ENCODE measurements at places on chromosomes 3 and 15.
A peak's percentile ranks its signal among the peaks of the same experiment; 100 is the strongest.

DNA sequence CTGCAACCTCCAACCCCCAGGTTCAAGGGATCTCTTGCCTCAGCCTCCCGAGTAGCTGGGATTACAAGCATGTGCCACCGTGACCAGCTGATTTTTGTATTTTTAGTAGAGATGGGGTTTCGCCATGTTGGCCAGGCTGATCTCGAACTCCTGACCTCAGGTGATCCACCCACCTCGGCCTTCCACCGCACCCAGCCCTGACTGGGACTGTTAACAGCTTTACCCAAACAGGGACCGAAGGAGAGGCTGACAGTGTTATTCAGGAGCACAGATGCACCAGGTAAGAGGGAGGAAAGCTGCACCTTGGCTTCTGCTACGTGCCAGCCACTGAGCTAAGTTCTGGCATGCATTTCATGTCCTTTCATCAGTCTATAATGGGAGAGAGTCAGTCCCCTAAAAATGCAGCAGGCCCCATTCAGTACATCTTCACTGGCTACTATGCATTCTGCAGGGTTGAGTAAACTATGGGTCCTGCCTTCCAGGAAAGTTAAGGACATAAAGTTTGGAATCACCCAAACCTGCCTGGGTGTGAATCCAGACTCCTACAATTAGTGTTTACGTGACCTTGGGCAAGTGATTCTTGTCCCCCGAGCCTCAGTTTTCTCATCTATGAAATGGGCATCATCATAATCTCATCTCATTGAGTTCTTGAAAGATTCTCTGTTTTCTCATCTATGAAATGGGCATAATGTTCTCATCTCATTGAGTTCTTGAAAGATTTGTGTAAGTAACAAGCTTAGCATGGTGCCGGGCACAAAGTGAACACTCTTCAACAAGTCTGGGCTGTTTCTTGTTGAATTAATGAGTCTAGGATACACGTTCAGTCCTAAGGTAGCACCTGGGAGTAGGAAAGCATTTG is 82.2 kb downstream of the CPN2 start:
- DNase-seq, result no peak

GRCh38 chr15:65416845-65417416 is 5.8 kb downstream of the IGDCC4 start:
- DNase-seq, result no peak

GRCh38 chr15:88465633-88466224 is 1.5 kb downstream of the MRPL46 start:
- no peak for DNase-seq

GRCh38 chr3:173826901-173827609 is 429.5 kb downstream of the NLGN1 start:
- no peak for DNase-seq

DNA sequence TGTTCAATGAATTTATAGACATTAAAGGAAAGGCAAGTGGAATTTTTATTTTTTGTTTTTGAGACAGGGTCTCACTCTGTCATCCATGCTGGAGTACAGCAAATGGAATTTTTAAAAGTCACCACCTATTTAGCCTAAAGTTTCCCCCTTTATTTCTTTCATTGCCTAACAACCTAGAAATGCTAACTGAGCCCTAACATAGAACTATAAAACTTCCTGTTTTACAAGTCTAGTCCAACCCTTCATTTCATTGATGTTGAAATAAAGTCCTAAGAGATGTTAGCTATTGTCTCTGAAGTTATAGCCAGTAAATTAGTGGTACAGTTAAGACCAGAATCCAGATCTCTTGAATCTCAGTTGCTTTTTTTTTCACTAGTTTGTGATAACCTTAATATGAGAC is 39.0 kb downstream of the MAPK6 start:
- DNase-seq, result no peak

DNA sequence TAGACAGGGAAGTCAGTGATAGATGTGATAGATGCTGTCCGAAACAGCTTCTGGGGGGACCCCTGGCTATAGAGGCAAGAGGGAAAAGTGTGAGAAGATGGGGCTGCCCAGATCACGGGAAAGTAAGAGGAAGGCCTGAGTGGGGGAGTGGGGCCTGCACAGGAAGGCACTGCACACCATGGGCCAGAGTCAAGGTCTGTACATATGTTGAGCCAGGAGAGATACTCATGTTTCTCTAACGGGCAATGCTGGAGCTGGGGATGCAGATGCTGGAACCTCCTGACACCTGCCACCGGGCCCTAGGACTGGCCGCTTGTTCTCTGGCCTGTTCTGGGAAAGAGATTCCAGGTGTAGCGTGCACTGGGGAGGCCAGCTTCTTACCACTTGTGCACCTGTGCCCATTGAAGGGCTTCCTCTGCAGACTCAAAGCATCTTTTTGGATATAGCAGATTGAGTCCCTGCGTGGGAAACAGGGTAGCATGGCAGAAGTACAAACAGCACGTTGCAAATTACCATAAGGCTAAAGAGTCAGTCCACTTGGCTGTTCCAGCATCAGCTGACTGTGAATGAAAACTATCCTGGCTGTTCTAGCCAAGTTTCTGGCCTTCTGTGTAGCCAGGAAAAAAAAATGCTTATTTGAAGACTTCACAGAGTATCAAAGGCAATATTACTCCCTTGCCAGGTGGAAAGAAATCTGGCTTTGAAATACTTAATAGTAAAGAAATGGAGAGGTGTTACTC is 77.1 kb upstream of the GSK3B start:
- no peak for DNase-seq

GRCh38 chr3:118495206-118495605 is 539.4 kb downstream of the IGSF11 start:
- DNase-seq, result no peak

DNA sequence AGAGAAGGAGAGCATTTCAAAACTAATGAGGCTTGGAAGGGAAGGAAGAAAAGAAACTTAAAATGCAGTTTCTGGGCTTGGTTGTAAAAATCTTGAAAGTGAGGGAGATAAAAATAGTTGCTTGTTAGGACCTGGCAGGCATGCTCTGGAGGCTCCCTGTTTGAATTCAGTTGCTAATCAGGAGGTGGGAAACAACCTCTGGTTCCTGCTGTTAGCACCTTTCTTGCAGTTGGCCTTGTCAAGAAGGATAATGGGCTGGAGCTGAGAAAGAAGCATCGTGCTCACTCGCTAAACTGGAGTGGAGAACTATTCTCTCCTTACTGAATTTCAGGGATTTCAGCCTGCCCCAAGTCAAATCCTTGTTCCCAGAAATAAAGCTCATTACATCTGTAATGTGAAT is 23.4 kb downstream of the SNAPC5 start:
- DNase-seq, result no peak

DNA sequence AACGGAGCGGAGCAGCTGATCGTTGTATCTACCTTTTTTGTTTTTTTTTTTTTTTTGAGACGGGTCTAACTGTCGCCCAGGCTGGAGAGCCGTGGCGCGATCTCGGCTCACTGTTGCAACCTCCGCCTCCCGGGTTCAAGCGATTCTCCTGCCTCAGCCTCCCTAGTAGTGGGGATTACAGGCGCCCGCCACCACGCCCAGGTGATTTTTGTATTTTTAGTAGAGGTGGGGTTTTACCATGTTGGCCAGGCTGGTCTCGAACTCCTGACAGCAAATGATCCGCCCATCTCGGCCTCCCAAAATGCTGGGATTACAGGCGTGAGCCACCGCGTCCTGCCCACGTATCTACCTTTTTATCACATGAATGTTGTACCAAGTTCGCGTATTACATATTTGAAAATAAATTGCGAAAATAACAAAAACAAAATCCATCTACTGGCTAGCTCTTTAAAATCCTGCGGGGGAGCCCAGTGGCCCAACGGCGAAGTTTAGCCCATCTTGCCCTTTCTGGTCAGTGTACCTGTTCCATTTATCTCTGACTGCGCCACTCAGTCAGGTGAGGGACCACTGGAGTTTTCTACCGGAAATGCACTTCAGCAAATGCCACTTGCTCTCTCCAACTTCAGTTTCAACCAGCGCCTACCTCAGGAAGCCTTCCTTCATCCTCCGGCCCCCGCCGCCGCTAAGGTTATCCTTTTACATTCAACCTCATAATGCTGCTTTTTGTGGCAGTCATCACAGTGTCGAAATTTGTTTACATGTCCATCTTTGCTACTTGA is 1.2 kb upstream of the EIF3J start:
- DNase-seq, result peak; percentile 26

- DNase-seq, result no peak
These were observed 24.5 kb upstream of the PSMD6 start for GRCh38 chr3:64047787-64048186.

- no peak for DNase-seq
These were observed 264.2 kb upstream of the ROPN1 start for GRCh38 chr3:124256156-124256555.

DNA sequence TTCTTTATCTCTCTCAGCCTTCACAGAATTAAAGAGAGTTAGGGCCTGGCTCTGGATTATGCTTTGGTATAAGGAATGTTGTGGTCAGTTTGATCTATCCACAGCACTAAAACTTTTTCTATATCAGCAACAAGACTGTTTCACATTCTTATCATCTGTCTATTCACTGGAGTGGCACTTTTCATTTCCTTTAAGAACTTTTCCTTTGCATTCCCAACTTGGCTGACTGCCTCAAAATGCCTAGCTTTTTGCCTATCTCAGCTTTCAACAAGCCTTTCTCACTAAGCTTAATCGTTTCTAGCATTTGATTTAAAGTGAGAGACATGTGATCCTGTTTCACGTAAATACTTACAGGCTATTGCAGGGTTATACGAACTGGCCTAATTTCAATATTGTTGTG is 471.8 kb downstream of the GBE1 start:
- DNase-seq, result no peak

DNA sequence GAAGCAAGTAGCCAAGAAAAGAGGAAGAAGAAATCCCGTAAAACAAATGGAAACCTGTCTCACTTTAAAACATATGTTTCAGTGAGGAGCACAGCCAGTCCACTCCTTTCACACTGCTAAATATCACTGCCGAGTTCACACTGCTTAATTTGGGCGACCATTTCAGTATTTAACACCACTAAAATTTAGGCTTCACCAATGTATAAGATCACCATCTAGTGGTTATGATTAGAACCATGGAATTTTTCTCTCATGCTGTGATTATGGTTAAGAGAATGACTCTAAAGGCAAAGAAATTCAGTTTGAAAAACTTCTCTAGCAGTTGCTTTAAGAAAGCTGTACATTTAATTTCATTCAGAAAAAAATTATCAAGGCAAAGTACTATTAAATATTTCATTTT is 16.6 kb downstream of the SLC4A7 start:
- DNase-seq, result peak; percentile 59

DNA sequence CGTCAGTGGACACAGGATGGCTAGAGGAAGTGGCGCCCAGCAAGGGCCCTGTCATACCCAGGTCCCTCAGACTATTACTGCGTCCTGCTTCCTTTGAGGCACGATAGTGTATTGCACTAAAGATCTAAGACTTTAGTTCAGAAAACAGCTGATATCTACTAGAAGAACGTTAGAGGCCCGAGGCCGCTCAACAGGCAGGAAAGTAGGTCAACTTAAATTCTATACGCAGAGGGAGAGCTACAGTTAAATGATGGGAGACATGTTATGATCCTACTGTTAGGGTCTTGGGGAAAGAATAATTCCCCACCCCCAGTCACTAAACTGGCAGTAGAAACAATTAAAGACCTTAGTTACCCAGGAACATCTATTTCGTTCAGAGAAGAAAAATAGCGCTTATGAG is 317.8 kb downstream of the CHST2 start:
- no peak for DNase-seq

GRCh38 chr3:133703915-133704314 is 42.2 kb upstream of the TOPBP1 start:
- DNase-seq, result no peak

GRCh38 chr3:195899701-195900435 is 8.5 kb downstream of the TNK2 start:
- DNase-seq, result no peak

DNA sequence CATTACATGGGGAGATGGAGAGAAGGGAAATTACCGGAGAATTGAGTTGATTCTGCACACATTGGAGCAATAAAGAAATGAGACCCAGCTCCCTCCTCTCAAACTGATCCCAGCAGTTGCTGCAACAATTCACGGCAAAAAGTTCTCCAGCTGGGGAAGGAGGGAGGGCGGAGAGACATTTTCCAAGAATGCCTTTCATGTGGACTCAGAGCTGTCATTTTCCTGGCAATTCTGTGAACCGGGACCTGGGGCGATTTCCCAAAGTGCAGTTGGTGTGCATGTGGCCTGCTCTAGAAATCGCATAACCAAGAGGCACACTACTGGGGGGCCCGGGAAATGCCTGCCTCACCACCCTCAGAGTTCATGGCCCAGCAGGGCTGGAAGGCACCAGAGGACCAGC is 48.7 kb upstream of the IREB2 start:
- DNase-seq, result no peak

- no peak for DNase-seq
These were observed 370.2 kb upstream of the CNTN4 start for GRCh38 chr3:1728510-1728909.

GRCh38 chr3:186035277-186035676 is 73.6 kb downstream of the ETV5 start:
- DNase-seq, result no peak

DNA sequence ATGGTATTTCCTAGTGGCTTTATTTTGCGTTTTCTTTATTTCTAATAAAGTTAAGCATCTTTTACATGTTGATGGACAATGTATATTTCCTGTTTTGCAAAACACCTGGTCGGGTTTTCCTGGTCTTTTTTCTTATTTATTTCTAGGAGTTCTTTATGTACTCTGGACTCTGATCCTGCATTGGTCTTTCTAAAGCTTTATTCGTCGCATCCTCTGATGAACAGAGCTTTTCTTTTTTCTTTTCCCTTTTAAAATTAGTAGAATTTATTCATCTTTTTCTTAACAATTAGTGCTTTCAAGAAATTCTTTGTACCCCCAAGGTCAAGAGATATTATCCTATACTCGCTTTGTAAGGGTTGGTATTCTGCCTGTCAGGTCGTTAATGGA is 32.2 kb downstream of the ZDHHC19 start:
- no peak for DNase-seq

DNA sequence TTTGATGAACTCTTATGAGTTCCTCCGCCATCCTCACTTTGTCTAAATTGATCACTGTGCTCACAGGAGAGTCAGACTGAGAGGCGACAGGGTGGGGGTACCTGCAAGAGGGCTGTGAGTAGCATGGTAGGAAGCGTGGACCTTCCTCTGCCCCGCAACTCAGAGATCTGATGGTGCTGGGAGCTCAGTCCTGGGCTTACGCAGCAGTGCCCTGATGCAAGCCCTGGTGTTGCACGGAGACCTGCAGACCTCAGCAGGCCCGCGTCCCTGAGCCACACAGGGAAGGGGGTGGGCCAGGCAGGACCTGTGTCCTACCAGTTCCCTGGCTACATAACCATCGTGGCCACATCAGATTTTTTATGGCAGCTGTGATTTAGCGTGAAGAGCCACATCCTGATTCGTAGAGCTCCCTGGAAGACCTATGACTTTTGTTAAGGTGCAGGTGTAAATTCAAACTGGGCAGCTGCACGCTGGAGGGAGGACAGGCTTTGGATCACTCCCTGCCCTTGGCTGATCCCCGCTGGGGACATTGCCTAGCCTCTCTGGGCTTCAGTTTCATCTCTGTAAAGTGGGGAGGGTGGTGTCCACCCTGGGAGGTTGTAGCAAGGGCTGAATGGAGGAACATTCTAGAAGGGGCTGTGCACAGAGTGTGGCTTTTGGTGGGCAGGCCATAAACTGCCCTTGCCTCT is 176.1 kb downstream of the KLF13 start:
- no peak for DNase-seq

GRCh38 chr3:72353236-72354128 is 494.8 kb downstream of the SHQ1 start:
- no peak for DNase-seq

Measured in GM13977 (cell line).